ENCODE measurements at places on chromosomes 6 and 20. TPM values are rescaled to one million over a fixed set of nuclear protein-coding genes. Genes with fewer than 3 reads are reported as not detected.

DNA sequence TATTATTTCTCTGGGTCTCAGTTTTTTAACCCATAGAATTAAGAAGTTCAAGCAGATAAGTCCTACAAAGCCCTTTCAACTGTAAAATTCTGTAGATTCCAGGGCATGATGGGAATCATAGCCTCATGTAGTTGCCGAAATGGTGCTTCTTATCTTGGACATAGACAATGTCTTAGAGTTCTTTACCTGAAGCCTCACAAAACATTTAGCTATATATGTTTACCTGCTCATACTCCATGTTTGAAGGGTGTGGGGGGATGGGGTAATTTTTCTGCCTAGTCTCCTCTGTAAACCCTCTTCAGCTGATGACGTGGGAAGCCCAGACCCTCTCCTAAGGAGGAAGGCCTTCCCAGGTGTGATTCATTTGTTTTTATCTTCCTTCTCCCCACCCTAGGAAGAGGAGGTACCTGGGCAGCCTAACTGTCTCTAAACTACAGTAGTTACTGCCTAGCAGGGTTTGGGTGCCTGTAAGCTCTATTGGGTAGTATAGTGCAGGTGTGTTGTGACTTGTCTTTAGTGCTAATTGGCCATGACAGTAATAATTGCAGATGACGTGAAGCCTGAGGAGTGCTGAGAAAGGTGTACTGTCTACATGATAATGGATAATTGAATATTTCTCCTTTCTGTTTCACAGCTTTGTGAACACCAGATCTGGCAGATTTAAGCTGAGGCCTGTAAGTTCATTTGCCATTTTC is 230.8 kb downstream of the TFAP2B start:
- peaks cover 1% of the 10 kb centered on the region for H3K27me3 ChIP-seq
- no peaks in the 10 kb centered on the region for H3K36me3 ChIP-seq
- no peak overlapping the region for H3K27ac ChIP-seq
- H3K4me3 ChIP-seq = no peak overlapping the region
- no peak for DNase-seq

DNA sequence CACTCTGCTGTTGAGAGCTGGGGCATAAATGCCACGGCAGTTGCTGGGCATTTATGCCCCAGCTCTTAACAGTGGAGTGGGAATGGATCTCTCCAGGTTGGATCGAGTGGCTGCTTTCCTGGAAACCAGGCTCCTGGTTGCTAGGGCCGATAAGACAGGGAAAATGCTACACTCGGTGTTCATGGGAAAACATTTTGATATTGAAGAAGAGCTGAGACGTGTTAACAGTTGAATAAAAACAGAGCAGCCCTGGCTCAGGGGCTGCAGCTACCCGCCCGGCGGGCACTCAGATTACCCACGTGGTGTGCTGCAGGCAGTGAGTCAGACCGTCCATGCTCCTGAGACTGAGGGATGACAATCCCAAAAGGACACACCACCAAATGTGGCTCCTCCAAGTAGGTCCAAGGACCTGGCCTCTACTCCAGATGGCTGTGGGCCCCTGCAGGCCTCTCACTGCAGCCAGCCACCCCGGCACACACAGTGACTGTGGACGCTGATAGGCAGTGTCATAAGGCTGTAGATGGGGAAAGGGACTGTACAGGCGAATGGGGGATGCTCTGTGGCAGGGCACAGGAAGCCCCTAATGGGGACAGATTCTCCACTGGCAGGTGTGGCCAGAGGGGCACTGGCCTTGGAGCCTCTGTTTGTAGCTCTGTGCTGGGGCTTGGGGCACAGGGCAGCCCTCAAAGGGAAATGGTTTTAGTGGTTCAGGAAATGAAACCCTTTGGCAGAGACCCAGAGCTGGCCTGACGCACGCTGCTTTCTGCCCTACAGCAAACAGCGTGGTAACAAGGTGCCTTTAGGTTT is 237.8 kb downstream of the LY86 start:
- H3K36me3 ChIP-seq = no peaks in the 10 kb centered on the region
- no peak for DNase-seq
- no peaks in the 10 kb centered on the region for H3K4me1 ChIP-seq
- no peak overlapping the region for H3K4me3 ChIP-seq
- H3K27me3 ChIP-seq = no peaks in the 10 kb centered on the region
- H3K27ac ChIP-seq = no peak overlapping the region

DNA sequence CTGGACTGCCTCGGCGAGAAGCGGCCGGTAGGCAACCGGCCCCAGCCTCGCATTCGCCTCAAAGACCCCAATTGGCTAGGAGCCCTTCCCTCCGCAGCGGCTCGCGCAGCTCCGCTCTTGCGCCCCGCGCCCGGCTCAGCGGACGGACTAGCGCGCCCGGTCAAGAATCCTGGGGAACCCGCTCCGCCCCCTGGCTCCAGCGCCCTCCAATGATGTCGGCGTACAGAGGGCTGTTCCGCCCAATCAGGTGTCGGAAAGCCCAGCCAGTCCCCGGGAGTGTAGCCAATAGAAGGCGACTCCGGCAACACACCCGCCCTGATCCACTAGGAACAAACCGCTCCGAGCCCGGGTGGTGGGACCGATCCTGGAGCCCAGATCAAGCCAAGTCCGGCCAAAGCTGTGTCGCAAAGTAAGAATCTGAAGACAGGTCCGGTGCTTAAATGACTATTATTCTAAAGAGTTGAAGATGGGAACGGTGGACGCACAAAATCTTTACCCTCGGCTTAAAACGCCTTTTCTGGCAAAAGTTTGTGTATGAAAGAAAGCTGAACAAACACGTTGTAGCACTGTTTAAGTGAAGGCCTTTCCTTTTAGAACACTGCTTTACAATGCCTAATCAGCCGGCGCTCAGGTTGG is 132.2 kb downstream of the OGFRL1 start:
- peak overlapping the region; percentile 79 for H3K27ac ChIP-seq
- H3K4me3 ChIP-seq = peak overlapping the region; percentile 89
- H3K27me3 ChIP-seq = peaks cover 2% of the 10 kb centered on the region
- DNase-seq = peak; percentile 93

ZNF184 gene
- 3.6 TPM for total RNA-seq

ZBP1 gene
- not detected for total RNA-seq

- H3K36me3 ChIP-seq = no peaks in the 10 kb centered on the region
- peaks cover 32% of the 10 kb centered on the region for H3K27me3 ChIP-seq
- no peak overlapping the region for H3K27ac ChIP-seq
- no peak for DNase-seq
- H3K4me1 ChIP-seq = peaks cover 8% of the 10 kb centered on the region
Observed at GRCh38 chr20:45301824-45302271, 4.8 kb upstream of the RBPJL start.

ZC2HC1B gene
- total RNA-seq = not detected

NHSL1 gene
- total RNA-seq = 7.5 TPM

DNA sequence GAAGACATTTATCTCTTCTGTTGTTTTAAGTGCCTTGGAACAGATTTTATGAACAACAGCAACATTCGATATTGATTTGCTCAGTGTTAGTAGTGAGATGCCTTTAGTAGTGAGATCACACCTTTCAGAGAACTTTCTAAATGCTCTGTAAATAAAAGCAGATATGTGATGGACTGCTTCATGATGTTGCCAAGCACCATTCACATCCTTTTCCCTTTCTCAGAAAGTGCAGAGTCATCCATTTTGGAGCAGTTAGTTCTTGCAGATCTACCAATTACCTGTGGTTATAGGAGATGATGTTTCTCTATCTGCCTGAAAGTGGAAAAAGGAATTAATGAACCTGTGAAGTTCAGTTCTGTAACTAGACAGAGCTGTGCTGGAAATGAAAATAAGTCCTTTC is 27.0 kb downstream of the CBFA2T2 start:
- H3K4me3 ChIP-seq = no peak overlapping the region
- H3K36me3 ChIP-seq = no peaks in the 10 kb centered on the region
- peaks cover 22% of the 10 kb centered on the region for H3K4me1 ChIP-seq
- peak overlapping the region; percentile 77 for H3K27ac ChIP-seq

DNA sequence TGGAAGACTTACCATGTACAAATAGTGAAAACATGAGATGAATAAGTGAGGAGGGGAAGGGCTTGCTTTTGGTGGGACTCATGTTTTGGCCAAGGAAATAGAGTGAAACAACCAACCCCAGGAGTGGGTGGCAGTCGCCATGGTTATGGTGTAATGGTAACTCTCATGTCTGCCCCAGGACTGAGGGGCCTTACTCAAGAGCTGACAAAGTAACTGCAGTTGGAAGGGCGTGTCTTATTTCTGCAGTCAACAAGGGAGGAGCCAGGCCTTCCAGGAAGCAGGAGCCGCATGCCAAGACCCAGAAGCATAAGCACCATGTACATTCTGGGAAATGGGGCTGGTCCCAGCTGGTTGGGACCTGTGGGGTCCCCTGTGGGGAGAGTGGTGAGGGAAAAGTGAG is 108.5 kb downstream of the UNC5CL start:
- H3K36me3 ChIP-seq = 0 out of 2 replicates have a peak, but pooled peaks cover 5% of the 10 kb centered on the region
- no peak overlapping the region for H3K4me3 ChIP-seq
- peaks cover under 1% of the 10 kb centered on the region for H3K27me3 ChIP-seq
- DNase-seq = no peak
- H3K27ac ChIP-seq = no peak overlapping the region

DNA sequence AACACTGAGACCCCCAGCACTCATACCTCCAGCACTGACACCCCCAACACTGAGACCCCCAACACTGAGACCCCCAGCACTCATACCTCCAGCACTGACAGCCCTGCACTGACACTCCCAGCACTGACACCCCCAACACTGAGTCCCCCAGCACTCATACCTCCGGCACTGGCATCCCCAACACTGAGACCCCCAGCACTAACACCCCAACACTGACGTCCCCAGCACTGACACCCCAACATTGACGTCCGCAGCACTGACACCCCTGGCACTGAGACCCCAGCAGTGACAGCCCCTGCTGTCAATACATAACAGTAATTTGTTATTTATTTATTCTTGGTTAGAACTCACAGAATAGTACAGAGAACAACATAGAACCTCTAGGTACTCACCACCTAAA is 58.0 kb downstream of the ERMARD start:
- H3K27me3 ChIP-seq = peaks cover 16% of the 10 kb centered on the region
- H3K36me3 ChIP-seq = no peaks in the 10 kb centered on the region
- DNase-seq = no peak
- H3K4me1 ChIP-seq = no peaks in the 10 kb centered on the region
- H3K4me3 ChIP-seq = no peak overlapping the region

GRCh38 chr20:23415959-23416583 is 5.2 kb downstream of the NAPB start:
- peak overlapping the region; percentile 15 for H3K27ac ChIP-seq
- H3K36me3 ChIP-seq = no peaks in the 10 kb centered on the region
- peaks cover 50% of the 10 kb centered on the region for H3K4me1 ChIP-seq
- no peaks in the 10 kb centered on the region for H3K27me3 ChIP-seq

Measured in HFFc6 (cell line).